ENCODE measurements at places on chromosomes 5 and 9.

DNA sequence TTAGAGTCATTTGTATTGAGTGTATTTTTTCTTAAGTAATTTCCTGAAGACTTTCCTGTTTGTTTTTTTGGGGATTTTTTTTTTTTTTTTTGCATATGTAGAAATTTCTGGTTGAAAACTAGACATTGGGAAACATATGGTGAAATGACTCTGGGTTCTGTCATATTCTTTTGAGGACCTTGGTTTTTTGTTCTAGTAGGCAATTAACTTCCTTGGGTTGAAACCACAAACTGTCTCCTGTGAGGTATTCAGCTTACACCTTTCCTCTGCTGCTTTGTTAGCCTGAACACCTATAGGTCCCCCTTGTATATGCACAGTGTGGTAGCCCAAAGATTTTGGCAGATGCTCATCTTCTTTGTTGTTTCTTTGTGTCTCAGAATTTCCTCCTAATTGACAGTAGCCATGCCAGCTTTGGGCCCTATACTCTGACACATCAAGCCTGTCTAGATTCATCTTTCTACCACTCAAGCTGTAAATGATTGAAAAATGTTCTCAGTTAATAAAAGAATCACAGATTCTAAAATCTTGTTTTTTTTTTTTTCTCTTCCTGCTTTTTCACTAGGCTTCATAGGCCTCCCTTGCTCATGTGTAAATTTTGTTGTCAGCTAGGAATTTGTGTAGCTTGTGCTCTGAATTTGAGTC lies 140.6 kb downstream of the COMMD10 start:
- DNase-seq = no peak

DNA sequence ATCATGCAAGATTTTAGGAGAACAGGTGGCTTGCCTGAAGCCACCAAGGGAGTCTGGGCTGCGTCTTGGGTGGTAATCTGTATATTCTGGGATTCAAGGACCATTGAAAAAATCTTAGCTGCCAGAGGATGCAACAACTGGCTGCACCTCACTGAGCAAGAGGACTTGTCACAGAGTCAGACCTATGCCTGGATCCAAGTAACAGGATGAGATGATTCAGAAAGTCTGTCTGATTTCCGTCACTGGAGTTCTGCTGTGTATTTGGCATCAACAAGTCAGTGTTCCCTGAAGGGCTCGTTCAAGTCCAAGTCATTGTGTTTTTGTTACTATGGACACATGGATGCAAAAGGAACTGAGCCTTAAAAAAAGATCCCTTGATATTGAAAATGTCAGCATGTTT lies 37.8 kb upstream of the CARTPT start:
- no peak for DNase-seq

GRCh38 chr9:94945197-94946144 lies 219.0 kb downstream of the AOPEP start:
- no peak for DNase-seq

GRCh38 chr5:74642543-74642863 lies 2.0 kb upstream of the ENC1 start:
- DNase-seq = no peak

DNA sequence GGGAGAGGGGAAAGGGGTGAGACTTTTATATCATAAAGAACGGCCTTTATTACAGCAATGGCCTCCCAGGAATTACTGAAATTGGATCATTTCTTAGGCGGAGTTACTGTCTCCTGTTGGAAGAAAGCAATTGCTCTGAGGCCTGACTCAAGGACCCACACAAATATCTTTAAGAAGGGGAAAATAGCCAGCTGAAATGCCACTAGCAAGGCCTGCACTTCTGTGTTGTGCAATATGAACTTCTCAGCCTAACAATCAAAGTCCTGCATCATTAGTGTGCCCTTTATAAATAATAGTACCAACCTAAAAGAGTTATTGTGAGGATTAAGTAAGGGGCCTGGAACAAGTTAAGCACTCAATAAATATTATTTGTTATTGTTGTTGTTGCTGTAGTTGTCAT lies 30.1 kb upstream of the TRIM32 start:
- no peak for DNase-seq

DNA sequence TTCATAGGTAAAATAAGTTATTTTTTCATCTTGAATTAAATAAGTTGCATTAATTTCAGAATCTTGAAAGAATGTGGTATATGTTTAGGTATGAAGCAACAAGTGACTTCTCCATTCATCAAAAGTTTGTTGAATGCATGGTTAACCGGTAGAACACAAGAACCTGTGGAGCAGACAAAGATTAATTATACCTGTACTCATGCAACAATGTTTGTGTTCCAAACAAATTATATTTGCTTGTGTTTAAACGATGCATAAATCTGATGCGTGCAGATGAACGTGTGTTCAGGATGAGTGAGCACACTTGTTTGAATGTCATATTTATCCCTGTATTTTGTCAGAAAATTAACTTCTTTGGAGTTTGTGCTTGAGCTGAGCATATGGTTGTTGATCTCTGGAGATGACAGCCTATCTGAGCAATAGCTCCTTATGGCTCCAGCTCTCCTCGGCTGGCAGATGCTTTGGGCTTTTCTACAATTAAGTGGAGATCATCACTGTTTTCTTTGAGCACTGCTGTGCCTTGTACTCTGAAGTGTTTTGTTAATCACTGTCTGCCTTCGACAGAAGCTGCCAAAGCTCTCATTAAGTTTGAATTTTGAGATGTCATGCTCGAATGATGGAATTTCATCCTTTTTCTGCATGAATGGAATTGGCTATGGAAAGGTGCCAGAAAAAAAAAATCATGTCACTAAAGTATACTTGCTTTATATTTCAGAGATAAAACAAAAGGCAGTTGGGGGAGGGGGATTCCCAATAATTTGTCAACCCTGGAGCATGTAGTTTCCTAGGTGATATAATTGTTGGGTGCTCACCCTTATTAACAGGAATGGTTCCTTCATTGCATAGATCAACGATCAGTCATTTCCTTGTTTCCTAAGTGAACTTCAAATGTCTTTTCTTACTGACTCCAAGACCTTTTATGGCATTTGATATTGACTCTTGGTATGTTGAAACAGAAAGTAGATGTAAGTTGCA lies 502.5 kb upstream of the ARRDC3 start:
- DNase-seq = no peak

- no peak for DNase-seq
Observed at GRCh38 chr5:54000011-54000410, 310.4 kb downstream of the ARL15 start.

- DNase-seq = no peak
Observed at GRCh38 chr5:138668451-138669380, 84.5 kb upstream of the CTNNA1 start.

GRCh38 chr9:89508951-89509615 lies 11.2 kb upstream of the SEMA4D start:
- peak; percentile 64 for DNase-seq

DNA sequence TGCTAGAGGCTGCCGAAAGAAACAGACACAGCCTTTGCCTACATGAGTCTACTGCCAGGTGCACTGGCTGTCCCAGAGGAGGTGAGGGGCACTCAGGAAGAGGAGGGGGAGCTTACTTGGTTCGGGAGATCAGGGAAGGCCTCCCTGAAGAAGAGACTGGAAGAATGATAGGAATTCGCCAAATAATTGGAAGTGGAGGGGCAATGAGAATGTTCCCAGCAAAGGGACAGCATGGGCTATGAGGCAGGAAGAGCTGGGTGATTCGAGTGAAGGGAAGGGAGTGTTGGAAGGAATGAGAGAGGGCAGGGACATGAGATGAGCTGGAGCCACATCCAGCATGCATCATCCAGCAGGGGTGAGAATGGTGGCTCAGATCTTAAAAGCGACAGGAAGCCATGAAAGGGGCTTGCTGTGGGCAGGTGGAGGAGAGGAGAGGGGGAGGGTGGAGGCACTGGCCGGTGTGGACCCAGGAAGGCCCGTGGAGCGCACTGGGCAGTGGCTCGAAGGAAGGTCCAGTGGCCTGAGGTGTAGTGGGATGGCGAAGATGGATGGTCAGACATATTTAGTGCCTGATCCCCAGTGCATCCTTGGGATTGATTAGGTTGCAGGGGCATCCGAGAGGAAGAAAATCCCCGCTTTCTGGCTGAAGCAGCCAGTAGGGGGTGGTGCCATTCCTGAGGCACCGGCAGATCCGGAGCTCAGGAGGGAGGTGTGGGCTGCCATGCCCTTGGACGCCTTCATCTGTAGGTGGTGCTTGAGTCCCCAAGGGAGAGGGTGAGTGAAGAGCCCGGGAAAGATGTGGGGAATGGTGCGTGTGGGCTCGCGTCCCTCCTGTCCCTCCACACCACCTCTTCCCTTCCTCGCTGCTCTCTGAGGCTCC lies 53.5 kb upstream of the GARNL3 start:
- no peak for DNase-seq

- DNase-seq = no peak
Observed at GRCh38 chr9:129671519-129671918, 6.1 kb downstream of the PRRX2 start.

DNA sequence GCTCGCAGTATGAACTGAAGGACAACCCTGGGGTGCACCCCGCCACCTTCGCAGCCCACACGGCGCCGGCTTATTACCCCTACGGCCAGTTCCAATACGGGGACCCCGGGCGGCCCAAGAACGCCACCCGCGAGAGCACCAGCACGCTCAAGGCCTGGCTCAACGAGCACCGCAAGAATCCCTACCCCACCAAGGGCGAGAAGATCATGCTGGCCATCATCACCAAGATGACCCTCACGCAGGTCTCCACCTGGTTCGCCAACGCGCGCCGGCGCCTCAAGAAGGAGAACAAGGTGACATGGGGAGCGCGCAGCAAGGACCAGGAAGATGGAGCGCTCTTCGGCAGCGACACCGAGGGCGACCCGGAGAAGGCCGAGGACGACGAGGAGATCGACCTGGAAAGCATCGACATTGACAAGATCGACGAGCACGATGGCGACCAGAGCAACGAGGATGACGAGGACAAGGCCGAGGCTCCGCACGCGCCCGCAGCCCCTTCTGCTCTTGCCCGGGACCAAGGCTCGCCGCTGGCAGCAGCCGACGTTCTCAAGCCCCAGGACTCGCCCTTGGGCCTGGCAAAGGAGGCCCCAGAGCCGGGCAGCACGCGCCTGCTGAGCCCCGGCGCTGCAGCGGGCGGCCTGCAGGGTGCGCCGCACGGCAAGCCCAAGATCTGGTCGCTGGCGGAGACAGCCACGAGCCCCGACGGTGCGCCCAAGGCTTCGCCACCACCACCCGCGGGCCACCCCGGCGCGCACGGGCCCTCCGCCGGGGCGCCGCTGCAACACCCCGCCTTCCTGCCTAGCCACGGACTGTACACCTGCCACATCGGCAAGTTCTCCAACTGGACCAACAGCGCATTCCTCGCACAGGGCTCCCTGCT lies 3.8 kb downstream of the IRX1 start:
- no peak for DNase-seq

- DNase-seq = no peak
Observed at GRCh38 chr5:173917788-173918786, 29.9 kb downstream of the CPEB4 start.

DNA sequence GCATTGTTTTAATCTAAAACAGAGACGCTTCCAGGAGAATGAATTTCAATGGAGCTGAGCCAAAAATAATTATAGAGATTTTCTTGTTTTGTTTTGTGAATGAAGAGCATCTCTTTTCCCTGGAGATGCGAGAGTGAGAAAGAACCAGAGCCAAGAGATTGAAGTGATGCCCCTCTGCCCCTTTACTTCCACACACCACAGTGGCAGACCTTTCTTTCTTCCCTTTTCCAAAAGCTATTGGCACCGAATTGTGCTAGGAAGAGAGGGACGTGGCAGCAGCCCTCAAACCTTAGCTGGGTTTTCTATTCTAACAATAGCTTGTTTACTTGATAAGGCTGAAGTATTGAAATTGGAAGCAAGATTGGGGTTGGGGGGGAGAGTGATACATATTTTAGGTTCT lies 133.0 kb upstream of the TMEM161B start:
- DNase-seq = no peak

- no peak for DNase-seq
Observed at GRCh38 chr5:90084342-90084741, 325.2 kb downstream of the CETN3 start.

DNA sequence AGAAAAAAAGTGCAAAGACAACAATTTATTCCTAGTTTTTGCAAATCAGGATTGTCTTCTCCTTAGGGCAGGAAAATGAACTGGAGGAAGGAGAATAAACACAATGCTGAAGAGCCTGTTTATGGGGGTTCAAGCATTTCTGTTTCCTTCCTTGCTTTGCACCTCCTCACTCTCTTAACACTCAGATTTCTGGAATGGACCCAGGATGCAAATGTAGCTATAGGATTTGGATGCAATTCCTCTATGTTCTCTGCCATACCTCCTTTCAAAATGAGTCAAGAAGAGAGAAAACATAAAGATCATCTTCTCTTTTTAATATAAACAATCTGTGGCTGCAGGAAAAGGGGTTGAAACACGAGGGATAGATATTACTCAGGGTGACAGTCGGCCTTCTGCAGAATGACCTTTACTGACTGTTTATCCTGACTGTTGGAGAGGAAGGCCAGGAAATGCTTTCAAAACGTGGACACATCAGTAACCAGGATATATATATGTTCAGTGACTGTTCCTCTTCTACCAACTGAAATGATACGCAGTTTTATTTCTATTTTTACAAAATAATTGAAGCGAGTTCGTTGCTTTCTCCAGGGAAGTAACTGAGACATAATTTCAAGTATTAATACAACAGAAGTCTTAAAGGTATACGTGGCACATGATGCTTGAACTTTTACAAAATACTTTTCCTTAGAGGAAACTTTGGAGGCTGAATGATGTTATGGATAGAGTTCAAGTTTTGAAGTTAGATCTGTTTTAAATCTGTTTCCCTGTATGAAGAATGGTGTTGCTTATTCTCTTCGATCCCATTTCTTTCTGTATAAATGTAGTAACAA lies 44.4 kb downstream of the ACTBL2 start:
- DNase-seq = no peak

DNA sequence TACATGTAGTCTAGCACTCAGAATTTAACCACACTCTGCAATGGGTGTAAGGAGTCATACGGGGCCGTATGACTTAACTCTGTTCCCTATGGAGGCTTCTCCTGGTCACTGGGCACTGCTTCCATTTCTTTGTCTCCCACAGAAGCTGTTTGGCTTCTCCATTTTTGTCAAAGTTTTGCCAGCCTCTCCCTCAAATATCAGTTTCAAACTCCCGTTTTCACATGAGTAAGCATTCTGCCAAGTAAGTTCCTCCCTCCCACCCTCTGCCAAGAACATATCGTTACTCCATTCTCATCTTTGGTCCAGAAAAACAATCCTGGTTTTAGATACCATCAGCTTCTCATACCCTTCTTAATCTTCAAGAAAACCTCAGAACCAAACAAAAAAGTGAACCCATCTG lies 6.1 kb downstream of the AFAP1L1 start:
- no peak for DNase-seq

DNA sequence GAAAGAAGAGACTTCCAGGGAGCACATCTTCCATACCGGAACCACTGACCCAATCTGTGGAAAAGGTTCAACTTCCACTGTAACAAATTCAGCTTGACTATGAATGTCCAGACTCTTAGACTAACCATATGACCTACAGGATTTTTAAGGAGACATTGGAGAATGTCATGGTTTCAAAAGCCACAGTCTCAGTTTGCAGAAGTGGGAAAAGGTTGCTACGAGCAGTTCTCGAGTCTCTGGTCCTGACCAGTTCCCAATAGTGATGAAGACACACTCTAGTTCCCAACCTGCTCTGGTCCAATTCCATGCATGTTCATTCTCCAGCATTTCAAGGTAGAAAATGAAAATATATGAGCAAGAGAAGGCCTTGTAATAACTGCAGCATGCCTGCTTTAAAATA lies 158.0 kb downstream of the MAPKAP1 start:
- DNase-seq = no peak

- no peak for DNase-seq
Observed at GRCh38 chr5:39167141-39167971, 52.0 kb downstream of the FYB1 start.
